Daoy (cell line): ENCODE measurements at places on chromosomes 7 and 10. TPM values are rescaled to one million over a fixed set of nuclear protein-coding genes. Genes with fewer than 3 reads are reported as not detected.

DNA sequence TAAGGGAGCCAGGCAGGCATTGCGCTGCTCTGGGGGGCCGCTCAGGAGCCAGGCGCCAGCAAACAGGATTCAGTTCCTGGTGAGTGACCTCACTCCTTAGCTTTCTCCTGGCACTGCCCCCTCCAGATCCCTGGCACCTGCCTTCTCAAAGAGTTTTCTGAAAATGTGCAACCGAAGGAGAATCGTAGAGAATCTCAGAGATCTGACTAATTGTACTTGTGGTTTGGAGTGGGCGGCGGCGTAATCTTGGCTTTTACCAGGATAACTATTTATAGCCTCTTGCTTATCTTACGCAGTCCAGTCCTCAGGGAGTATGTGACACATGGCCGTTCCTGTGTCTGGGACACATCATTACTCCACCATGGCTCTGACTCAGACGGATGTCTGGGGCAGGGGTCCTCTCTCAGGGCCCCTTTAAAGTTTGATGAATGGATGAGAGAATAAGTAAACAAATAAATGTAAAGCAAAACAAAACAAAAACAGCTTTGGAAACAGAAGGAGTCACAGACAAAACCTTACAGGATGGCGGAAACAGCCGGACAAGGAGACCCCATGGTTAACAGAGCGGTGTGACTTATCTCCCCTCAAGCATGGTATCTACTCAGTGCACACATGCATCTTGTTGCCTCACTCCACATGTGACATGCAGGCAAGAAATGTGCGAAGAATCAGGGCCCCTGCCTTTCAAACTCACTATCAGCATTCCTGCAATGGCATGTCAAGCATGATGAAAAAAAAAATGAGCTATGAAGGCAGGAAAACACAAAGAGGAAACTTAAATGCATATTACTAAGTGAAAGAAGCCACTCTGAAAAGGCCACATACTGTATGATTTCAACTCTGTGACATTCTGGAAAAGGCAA is 99.7 kb downstream of the TNS3 start:
- DNase-seq, result peak; percentile 94

GRCh38 chr7:151699928-151700319 is 177.0 kb downstream of the PRKAG2 start:
- DNase-seq, result peak; percentile 46

- no peak for DNase-seq
These were observed 1.7 kb downstream of the PTPRN2 start for GRCh38 chr7:158585721-158586498.

DNA sequence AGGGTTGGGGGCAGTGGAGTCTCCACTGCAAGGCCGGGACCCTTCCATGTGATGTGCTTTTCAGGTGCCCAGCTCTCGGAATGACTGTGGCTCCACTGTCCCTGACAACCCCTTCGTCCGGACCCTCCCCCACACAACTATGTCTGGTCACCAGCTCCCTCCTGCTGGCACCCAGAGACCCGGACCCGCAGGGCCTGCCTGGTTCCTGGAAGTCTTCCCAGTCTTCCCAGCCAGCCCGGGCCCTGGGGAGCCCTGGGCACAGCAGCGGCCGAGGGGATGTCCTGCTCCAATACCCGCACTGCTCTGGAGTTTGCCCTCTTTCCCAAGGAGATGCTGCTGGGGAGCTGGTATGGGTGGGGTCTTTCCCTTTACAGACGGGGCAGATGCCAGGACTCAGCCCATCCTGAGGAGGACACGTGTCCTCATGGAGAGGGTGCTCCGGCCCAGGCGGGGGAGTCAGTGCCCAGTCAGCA is 5.5 kb downstream of the ATP6V0E2 start:
- no peak for DNase-seq

DNA sequence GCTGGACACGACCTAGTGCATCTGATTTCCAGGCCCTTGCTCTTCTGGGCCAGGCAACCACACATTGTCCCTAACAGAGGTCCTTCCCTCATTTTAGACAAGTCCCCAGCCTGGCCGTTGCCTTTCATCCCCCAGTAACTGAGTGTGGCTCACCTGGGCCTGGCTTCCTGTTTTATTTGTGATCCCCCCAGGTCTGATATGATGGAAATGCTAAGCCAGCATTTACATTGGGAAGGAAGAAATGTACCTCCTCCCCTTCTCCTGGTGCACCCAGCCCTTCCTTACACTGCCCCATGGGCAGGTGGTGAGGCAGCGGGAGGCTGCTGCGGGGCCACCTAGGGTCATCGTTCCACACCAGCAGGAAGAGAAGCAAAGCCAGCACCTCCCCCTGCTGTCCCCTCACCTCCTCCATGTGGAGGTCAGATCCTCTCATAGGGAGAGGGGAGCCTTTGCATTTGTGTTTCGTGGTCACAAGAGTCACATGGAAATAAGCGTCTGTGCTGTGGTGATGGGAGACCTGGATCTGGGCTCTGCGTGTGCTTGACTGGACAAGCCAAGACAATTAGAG is 108.8 kb downstream of the GLRX3 start:
- no peak for DNase-seq

DNA sequence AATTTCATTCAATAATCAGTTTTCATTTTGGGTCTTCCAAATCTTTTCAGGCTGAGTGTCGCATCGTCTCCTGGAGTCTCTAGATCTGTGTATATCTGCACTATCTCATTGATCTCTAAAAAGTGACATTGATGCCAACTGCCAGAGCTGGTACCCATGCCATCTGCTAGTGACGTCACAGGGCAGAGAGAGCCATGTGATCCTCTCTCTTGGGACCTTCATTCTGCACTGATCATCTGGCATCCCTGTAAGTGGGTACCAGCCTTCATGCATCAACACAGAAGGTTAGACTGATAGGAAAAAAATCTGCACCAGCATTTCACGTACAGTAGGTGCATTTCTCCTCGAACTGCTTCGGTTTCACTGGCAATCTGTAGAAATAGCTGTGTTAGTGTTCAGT is at the start of gene NEUROD6:
TSS of gene NEUROD6 (minus strand) at position 124 of the 400 bp plus-strand sequence. CDS start 1,458 bp downstream, outside the sequence.
- DNase-seq, result peak; percentile 13

The CUZD1 gene
- total RNA-seq, result 0.77 and 1.4 TPM in 2 replicates

The NPFFR1 gene
- under 0.01 TPM in 1 of 2 replicates, not detected in the other for total RNA-seq

The PDE6C gene
- not detected in 2 replicates for total RNA-seq
